ENCODE measurements at places on chromosomes 4 and X.

DNA sequence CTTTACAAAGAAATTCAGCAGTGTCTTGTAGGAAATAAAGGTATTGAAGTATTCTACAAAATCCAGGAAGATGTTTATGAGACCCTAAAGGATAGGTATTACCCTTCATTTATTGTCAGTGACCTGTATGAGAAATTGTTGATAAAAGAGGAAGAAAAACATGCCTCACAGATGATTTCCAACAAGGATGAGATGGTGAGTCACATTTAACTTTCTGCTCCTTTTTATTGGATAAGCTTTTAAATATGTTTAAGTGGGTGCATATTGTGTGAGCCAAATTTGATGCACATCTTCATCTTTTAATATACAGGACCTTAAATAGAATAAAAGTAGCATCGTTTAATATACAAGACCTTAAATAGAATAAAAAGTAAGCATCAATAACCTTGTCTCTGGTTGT, 72.1 kb downstream of the LRP2BP start:
- no peak for DNase-seq

DNA sequence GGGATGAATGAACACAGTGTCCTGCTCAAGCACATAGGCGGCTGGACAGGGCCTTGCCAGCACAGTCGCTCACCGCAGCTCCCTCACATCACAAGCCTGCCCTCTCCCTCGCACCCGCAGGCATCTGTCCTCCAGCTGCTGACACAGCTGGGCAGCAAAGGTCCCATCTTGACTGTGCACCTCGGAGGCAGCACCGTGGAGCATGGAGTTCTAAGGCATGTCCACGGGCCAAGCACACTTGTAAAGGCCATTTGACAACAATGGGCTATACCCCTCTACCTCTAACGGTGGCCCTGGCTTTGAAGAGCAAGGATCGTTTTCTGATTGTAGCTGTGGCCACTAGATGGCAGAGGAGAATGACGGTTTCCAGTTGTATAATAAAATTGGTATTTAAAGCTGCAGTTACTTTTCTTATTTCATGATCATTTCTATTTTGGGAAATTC, 53.8 kb downstream of the APLN start:
- peak; percentile 22 for DNase-seq

- no peak for DNase-seq
These were observed 956 bp downstream of the TAPT1 start for GRCh38 chr4:16225167-16225862.

DNA sequence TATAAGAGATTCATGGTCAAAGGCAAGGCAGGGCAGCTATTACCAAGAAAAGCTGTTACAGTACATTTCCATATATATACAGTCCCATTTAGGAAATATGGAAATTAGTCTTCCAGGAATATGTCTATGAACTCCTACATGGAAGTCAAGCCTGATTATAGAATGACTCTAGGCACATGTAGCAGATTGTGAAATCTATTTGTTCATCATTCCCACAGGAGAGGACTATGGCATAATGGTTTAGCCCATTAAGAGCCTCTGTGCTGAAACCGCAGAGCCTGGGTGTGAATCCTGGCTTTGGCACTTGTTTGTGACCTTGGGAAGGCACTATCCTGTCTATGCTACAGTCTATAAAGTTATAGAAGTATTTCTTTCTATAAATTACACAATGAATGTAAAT, 764.8 kb downstream of the RAPGEF2 start:
- no peak for DNase-seq

DNA sequence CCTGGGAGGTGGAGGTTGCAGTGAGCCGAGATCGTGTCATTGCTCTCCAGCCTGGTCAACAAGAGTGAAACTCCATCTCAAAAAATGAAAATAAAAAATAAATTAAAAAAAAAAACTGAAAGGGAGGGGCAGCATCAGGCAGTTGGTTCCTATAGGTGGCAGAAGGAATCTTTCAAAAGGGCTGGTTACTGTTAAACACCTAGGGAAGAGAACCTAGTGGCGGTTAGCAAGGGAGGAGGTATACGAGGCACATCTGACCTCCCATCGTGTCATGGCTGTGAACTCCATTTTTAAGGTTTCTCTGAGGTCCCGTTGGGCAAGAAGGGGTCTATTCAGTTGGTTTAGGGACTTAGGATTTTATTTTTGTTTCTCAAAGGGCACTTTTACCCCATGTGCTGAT, 150.1 kb downstream of the SLC7A11 start:
- no peak for DNase-seq

DNA sequence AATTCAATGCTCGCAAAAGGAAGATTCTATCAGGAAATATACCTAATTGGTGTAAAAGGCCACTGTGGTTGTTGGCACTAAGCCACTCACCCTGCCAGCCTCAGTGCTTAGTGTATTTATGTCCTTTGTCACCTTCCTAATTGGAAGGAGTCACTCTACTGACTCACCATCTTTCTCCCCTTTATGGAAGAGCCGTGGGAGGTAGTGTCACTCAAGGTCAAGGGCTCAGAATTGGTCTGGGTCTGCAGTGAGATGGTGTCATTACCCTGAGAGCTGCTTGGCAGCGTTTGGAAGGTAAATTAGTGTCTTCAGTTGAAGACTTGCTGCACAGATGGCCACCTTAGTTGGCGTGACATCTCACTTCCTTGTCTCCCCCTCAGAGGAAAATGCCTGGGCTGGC, 41.7 kb upstream of the CDKN2AIP start:
- no peak for DNase-seq

DNA sequence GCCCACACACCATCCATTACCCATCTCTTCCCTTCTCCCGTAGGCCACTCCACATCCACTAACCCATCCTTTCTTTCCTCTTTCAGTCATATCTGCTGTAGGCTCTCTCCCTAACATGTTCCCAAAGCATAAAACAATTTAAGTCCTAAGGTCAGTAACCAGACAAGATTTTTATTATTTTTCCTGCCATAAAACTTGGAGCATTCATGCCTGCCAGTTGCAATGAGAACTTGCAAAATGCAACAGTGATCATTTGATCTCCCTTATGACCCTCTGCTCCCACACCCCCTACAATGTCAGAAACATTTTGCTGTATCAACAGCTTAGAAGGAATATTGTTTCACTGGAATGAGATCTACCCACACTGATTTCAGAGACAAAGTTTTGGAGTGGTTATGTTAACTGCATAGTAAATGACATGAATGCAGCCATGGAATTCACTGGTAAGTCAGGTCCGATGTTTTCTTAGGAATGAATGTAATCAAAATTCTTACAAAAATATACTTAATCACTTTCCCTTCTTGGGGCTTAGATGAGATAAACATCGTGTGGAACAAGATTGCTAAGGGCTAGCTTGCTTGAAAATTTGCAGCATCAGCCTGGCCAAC, 5.7 kb downstream of the NIPAL1 start:
- DNase-seq, result no peak

GRCh38 chr4:8368998-8369397, 71.5 kb downstream of the ACOX3 start:
- no peak for DNase-seq

DNA sequence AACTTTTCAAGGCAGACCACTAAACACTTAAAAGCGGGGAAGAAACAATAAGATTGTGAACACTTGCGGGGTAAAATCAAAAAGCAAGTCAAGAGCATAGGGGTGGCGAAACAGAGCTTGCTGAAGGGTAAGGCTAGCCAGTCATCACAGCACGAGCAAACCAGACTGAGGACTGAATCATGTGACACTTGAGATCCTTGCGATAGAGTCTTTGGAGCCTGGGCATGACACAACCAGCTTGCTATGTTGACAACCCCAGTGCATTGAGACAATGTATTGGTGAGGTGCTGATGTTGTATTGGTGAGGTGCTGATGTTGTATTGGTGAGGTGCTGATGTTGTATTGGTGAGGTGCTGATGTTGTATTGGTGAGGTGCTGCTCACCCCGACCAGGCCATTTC, 72.3 kb downstream of the SLIT2 start:
- no peak for DNase-seq

GRCh38 chr4:1759170-1759817, 33.8 kb upstream of the FGFR3 start:
- no peak for DNase-seq

- no peak for DNase-seq
These were observed 24.5 kb upstream of the VEGFC start for GRCh38 chr4:176817204-176817603.

DNA sequence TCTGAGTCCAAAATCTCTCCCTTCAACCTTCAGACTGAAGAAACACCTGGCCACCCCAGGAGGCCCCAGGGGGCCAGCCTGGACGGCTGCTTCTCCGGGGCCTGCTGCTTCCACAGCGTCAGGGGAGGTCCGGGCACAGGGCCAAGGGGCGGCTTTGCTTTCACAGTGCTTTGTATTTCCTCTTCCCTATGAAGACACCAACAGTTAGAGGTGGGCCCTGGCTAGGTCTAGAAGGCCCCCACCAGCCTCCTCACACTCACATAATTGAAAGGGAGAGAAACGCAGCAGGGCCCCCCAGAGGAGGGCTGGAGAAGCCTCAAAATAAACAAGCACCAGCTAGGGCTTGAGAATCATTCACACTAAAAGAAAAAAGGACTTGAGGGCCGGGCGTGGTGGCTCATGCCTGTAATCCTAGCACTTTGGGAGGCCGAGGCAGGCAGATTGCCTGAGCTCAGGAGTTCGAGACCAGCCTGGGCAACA, 17.8 kb downstream of the SCD5 start:
- peak; percentile 53 for DNase-seq

DNA sequence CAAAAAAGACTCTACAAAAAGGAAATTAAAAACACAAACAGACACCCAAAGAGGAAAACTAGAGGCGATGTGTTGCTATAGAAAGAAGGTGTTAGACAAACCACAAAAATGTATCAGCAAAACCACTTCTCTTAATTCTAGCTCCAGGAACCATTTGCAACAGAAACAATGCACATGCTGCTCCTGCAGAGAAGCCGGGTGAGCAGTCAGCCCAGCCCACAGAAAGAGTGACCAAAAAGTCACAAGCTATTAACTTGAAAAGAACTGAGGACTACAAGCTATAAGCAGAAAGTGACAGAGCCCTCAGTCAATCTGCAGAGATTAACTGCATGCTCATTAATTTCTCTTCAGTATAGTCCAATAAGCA, 96.2 kb upstream of the KLHL13 start:
- no peak for DNase-seq

GRCh38 chr4:14180983-14181601, 553.6 kb upstream of the BOD1L1 start:
- no peak for DNase-seq

GRCh38 chr4:184021389-184021788, 116.3 kb downstream of the STOX2 start:
- DNase-seq, result no peak

DNA sequence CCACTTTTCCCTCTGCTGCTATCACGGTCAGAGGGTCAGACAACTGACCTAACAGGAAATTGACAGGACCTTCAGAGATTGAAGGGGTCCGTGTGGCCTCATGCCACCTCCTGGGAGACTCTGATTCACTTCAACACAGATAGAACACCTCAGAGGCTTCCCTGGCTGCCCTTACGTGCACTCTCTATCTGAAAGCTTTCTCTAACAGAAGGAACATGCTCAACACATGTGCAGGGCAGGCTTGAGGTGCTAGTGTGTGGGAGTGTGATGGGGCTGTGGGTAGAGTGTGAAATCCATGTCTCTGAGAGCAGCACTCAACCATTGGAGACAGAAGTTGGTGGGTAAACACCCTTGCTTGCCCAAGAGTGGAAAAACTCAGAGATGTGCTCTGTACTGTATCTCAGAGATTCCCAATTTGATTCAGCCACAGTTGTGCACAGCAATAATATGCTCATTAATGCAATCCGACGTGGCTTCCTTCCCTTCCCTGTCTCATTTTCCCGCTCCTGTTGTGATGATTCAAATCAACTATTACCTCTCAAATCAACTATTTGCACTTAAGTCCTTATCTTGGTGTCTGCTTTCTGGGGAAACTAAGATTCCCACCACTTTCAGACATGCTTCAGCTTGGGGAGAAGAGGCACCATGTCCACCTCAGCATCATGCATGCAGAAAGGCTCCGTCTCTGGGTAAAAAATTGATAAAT, 62.0 kb upstream of the MAGEB2 start:
- no peak for DNase-seq

DNA sequence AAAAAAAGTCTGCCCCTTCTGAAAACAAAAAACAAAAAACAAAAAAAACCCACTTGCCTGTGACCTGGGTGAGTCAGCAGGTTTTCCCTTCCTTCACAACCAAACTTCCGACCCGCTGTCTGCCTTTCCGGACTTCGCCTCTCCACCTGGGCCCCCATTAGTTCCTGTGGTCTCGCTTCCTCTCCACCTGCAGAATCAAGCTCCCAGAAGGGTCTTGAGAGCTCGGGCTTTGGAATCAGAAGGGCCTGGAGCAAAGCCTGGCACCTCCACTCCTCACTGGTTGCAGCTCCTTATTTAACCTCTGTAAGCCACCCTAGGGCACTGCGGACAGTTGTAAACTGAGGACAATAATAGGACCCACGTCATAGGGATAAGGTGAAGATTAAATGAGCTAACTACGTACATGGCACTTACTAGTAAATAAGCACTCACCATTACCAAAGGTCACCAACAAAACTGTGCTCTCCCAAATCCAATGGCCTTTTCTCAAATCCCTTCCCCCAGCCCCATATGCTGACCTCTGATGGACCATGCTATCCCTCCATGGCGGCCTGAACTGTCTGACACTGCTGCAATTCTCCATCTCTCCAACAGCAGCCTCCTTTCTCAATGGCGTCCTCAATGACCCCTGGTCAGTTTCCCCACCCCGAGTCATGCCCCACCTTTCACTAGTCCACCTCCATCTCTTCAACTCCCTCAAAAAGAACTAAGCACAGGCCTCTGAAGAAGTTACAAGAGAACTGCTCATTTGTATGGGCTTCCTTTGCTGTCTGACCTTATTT, 64.2 kb downstream of the IRF2 start:
- DNase-seq, result no peak

GRCh38 chr4:187183346-187183745, 459.7 kb upstream of the FAT1 start:
- DNase-seq, result no peak

DNA sequence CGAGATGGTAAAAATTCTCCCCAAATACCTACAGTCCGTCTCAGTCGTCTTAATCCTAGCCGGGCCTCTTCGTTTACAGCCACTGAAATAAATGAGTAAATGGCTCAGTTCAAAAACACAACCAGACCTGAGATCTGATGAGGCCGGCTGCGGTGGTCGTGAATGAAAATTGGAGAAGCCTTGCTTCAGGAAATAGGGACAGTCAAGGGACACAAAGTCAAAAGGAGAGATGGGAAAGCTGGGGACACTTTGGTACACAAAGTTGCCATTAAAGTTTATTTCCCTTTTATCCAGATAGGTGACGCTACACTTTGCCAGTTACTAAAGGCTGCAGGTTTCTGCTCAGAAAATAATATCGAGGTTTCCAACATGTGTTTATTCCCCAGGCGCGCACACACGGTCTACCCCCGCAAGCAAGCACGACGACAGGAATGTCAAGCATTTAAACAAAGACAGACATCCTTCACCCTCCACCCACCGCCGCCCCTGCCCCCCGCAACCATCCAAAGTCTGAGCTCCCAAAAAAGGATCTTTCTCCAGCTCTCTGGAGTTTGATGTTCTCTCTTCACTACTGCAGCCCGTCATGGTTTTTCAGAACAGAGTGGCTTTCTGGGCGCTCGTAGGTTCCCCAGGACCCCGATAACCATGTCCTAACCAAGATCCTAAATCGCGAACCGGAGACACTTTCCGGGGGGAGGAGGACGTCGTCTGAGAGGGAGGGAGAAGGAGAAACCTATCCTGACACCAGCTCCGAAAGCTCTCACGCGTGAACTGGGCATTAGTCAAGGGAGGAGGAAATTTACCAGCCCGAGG, 1.3 kb upstream of the PCDH7 start:
- DNase-seq, result peak; percentile 25
